ENCODE measurements at places on chromosomes 6 and 20.

DNA sequence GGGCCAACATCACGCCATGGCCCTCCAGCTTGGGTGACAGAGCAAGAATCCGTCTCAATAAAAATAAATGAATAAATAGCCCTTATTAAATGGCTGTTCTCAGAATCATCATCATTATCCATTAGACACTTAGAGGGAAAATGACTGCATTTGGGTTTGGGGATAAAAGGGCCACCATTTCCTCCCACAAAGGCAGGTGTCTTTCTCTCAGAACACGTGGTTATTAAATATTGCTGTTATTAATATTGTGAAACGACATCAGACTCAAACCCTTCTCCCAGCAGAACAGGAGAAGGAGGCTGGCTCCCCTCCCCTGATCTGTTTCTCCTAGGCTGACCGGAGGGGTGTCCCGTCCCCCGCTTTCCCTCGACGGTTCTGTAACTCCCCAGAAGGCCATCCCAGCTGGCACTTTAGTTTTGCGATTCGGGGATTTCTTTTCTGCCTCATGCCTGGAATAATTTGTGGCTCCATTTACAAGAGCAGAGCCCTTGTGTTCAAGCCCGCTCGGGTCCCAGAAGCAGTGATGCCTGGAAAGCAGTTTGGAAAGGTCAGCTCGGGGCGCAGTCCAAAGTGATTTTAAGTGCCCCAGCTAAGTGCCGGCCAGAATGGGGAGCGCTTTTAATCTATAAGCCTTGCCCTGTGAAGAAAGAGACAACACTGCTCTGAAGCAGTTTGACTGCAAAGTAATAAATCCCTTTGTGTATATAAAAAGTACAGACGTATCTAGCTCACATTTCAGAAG, 41.9 kb downstream of the EYA2 start:
- no peak for DNase-seq

DNA sequence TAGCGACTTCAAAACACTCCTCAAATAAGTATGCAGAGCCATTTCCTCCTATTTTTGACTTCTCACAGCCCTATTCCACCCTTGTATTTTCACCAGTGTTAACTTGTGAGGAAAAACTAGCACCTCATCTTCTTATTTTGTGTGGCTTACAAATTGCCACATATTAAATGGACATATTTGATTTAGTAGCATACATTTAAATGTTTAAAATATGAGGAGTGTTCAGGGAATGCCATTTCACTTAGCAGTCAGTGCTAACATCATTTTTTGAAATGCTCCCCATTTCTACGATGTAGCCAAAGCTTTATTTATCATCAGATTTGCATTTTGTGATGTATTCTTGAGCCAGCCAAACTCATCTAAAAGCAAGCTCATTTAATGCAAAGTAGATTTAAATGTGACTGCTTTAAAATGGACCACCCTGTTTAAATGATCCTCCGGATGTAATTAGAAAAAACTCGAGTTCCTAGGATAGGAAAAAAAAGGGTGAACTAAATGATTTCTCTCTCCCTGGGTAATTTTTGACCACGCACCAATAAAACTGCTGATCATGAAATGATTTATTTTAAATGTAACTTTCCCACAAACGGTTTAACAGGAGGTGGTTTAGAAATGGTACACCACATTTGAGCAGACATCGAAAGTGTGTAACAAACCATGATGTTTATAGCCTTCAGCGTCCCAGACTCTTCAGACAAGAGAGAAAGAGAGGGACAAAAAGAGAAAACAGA, 172.6 kb downstream of the CD83 start:
- DNase-seq: no peak

- DNase-seq: no peak
Measured at GRCh38 chr6:8814440-8815000, 379.2 kb upstream of the SLC35B3 start.

DNA sequence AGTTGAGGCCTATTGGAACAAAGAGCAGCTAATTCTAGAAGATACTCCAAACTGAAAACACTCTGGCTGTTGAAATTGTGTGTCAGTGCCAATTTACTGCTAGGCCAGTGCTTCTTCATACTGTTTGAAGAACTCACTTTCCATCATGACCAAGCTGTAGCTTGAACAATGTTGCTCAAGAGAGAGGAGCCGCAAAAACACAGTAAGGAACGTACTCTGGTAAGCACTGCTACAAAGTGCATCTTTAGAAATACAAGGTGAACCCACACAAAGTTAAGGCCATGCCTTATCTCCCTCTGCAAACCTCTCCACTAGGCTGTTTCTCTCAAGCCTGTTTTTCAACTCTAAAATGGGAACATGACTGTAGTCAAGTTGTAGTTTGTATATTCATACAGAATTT, 74.5 kb upstream of the TULP1 start:
- no peak for DNase-seq

DNA sequence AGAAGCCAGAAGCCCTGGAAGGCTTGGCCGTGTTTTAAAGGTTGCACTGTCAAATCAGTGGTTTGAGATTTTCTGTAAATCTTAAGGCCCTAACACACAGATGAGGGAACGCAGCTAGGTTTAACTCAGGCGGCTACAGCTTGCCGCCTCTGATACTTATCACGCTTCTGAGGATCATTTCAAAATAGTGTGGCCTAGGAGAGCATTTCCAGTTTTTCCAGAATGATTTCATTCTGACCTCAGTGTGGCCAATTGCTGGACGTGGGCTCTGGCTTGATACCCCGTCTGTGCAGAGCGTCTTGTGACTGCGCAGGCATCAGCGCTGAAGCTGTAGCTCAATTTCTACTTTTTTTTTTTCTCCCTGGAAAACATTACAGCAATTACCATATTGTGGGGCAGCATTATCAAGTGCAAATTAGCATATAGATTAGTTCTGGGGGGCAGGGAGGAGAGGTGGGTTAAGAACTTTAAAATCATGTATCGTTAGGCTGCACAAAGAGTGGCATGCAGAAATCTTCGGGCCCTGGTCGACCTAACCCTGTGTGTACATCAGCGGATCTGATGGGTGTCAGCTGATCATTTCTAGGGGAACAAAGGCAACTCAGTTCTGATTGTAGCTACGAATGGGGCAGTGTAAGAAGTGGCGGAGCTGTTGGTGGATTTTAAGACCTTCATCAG, 105.0 kb upstream of the EEF1E1 start:
- DNase-seq: no peak

GRCh38 chr20:53840532-53840931, 229.9 kb downstream of the BCAS1 start:
- no peak for DNase-seq

DNA sequence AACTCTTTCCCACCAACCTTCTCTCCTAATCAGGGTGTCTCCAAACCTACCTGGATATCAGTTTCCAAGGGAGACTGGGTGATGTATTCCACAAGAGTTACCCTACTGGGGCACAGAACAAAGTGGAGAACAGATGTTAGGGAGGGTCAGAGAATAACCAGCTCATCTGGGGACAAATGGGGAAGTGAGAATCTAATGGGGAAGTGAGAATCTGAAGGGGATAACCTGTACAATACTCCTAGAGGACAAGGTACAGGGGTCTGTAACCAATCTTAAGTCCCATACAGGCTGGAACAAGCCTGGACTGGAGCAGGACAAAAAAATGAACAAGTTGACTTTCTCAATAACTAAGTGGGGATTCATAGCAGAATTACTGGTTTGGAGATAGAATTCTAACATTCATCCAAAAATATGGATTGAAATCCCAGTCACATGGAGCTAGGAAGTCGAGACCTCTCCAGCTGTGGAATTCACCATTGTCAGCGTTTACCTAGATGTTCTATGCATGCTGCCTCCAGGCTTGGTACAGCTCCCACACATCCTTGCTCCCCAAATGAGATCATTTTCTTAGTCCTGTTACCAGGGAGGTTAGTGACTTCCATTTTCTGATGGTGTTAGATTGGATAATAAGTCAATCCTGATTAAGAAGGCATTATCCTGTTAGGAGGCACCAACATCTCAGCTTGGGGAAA, 214.8 kb upstream of the MOCS1 start:
- DNase-seq: no peak

- no peak for DNase-seq
Measured at GRCh38 chr20:22257912-22258311, 326.5 kb downstream of the FOXA2 start.

DNA sequence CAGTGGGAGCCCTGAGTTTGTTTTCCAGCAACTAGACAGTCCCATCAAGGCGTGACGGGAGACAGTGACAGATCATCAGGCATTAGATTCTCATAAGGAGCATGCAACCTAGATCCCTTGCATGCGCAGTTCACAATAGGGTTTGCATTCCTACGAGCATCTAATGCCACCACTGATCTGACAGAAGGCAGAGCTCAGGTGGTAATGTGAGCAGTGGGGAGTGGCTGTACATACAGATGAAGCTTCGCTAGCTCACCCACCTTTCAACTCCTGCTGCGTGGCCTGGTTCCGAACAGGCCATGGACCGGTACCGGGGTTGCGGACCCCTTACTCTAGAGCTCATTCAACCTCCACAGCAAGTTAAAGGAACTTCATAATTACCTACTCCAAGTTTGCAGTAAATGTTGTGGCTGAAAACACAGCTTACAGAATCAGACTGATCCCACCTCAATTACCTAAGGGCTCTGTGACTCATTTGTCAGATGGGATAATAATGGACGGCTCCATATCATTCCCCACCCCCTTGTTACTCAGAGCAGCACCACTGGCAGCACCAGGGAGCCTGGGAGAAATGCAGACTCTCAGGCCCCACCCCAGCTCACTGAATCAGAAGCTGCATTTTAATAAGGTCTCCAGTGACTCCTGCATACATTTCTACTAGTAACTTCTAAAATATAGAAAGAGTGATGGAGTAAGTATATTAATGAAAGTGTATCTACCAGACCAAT, 15.7 kb downstream of the PXMP4 start:
- DNase-seq: no peak

GRCh38 chr6:37943436-37944058, 124.0 kb downstream of the ZFAND3 start:
- no peak for DNase-seq

- no peak for DNase-seq
Measured at GRCh38 chr6:144347448-144347759, 62.3 kb downstream of the UTRN start.

DNA sequence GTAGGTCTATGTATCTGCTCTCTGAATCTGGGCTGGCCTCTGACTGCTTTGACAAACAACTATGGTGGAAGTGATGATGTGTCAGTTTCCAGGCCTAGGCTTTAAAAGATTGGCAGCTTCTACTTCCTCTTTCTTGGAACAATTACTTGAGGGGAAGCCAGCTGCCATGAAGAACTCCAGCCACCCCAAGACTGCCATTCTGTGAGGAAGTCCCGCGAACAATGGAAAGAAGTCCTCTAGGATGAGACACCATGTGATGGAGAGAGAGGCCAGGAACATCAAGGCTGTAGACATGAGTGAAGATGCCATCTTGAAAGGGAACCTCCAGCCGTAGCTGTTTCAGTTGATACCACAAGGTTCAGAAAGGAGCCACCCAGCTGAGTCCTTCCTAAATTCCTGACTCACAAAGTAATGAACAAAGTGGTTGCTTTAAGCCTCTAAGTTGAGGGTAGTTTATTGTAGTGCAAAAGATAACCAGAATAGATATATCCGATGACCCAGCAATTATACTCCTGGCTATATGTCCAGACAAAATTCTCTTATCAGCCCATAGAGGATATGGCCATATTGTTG, 15.3 kb upstream of the TCF15 start:
- DNase-seq: no peak

GRCh38 chr20:53602661-53603060, 9.0 kb upstream of the ZNF217 start:
- DNase-seq: no peak

- no peak for DNase-seq
Measured at GRCh38 chr6:6320901-6321300, 439 bp upstream of the F13A1 start.

DNA sequence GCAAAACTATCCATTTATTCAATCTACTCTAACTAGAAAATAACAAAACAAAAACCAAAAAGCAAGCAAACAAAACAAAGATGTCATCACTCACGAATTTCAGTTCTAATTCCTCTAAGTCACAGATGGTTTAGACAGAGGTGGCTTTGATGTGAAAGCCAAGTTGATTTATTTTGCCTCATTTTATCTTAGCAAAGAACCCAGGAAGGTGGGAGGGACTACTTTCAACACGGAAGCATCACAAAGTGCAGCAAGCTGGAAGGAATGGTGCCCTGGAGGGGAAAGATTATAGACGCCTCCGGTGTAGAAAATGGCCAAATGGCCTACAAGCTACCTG, 88.4 kb downstream of the LAMP5 start:
- no peak for DNase-seq

- DNase-seq: no peak
Measured at GRCh38 chr6:116395647-116396046, 24.9 kb downstream of the DSE start.

- no peak for DNase-seq
Measured at GRCh38 chr20:60591172-60591799, 633.1 kb downstream of the CDH26 start.

GRCh38 chr6:57064809-57065208, 18.3 kb downstream of the KIAA1586 start:
- DNase-seq: no peak

DNA sequence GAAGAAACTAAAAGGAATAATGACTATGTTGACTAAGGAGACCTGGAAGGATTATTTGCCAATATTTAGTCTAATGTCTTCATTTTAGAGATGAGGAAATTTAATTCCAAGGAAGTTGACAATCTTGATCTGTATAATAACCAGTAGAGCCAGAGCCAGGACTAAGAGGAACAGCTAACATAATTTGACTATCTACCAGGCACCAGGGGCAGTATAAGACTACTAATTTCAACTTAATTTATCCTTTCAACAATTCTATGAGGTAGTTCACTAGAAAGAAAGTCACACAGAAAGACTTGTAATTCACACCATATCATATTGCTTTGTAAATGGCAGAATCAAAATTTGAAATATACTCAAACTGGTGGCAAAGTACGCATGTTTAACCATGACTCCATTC, 273.0 kb upstream of the STXBP5 start:
- DNase-seq: no peak

DNA sequence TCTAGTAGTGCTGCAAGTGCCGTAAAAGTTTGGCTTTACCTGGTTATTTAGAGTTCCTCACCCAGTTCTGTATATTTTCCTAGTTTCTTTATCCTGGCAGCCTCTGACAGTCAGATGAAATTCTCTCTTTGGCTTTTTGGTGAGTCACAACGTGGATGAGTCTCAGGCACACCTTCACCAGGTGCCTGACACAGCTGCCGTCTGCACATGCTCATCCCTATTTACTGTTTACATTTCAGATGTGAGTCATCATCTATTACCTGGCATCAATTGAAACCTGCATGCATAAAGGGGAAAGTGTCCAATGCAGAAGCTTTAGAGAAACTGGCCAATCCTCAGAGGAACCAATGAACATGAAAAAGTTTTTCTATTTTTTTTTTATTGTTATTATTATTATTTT, 33.3 kb upstream of the ADGRF4 start:
- DNase-seq: no peak

GRCh38 chr6:144055121-144055931, 40.0 kb downstream of the SF3B5 start:
- no peak for DNase-seq

Data from cerebellum (tissue), 4 donors.